GM12864 (cell line): ENCODE measurements at places on chromosomes 2 and 18.

DNA sequence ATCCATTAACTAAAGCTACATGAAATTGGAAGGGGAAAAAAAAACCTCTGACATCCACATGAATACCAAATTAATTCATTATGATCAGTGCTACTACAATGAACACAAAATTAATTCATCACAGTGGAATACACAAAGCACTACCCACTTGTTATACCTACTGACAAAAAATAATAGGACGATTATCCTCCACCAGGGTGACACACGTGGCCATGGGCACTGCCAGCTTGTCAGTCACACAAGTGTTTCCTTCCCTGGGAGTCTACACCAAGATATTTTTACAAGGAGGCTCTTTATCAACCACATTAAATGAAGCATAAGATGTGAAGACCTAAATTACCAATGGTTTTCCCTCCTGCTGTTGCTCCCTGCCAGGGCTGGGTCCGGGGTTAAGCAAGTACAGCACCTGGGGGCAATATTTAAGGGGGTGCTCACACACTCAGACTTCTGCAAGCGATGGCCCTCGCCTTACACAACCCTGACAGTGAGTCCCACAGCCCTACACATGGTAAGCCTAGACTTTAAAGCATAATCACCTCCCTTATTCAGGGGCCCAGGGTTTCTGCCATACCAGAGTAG, 90.1 kb downstream of the TCF4 start:
- DNase-seq = no peak

DNA sequence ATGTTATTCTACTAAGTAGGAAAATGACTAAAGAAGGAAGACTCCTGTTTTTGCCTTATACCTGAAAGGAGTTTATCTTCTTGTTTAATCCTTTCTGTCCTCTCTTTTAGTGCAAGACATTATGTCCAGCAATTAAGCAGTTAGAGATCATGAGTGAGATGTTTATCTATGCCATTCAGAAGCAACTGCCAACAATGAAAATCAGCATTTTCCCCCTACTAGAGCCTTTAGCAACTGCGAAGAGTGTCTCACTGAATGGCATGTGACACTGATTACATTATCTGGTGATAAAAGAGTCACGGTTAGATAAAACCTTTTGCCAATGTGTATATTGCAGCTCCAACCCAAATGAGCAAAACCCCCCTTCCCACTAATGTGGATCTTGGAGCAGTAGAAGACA, 357.7 kb upstream of the SYT4 start:
- no peak for DNase-seq

DNA sequence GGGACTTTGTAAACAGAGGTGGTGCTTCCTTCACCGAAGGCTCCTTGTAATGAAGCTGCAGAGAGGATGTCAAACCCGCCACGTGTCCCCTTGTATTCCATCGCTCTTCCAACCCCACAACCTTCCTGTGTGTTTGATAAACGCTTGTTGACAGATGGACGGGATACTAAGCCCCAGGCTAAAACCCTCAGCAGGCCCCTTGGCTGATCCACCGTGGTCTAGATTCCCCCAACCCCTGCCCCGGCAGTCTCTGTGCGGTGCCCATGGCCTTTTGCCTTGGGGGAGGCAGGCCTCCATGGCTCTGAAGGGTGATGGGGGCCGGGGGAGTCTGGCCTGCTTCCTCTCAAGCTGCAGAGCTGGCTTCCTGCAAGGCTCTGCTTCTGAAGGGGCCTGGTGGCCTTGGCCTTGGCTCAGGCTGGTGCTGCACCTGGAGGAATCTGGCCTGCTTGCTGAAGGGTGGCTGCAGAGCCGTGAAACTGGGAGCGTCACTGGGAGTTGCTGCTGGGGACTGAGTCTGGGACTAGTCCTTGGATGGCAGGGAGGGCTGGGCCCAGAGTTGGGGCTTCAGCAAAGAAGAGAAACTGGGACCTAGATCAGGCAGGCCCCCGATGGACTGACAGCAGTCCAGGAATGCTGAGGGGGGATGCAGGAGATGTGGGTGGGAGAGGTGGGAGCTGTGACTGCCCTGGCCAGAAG, 9.6 kb upstream of the NTSR2 start:
- no peak for DNase-seq

GRCh38 chr18:31679133-31679742, 5.1 kb downstream of the B4GALT6 start:
- DNase-seq = no peak

GRCh38 chr18:79738581-79739439, 58.9 kb upstream of the KCNG2 start:
- no peak for DNase-seq

- no peak for DNase-seq
Measured at GRCh38 chr2:141554810-141555209, 576.0 kb downstream of the LRP1B start.

- DNase-seq = no peak
Measured at GRCh38 chr2:172119089-172119488, 16.4 kb upstream of the DLX2 start.

GRCh38 chr2:208358758-208359631, 47.6 kb upstream of the PTH2R start:
- no peak for DNase-seq

DNA sequence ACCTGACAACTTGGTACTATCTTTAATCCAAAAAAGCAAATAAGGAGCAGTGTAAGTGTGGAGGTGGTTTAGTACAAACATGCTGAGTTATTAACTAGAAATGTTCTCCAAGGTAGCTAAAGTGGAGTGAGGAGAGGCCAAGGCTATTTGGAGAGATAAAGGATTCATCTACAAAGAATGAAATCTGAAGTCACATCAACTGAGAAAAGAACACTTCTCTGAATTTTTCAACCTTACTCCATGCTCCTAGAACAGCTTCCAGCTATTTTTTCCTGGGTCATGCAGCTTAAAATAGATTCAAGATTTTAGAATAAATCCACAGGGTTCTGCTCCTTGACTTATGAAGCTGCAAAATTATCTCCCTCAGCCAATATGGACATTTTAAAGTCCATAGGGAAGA, 18.7 kb downstream of the IMMT start:
- DNase-seq = no peak

- no peak for DNase-seq
Measured at GRCh38 chr2:155377931-155378444, 679.5 kb downstream of the KCNJ3 start.

DNA sequence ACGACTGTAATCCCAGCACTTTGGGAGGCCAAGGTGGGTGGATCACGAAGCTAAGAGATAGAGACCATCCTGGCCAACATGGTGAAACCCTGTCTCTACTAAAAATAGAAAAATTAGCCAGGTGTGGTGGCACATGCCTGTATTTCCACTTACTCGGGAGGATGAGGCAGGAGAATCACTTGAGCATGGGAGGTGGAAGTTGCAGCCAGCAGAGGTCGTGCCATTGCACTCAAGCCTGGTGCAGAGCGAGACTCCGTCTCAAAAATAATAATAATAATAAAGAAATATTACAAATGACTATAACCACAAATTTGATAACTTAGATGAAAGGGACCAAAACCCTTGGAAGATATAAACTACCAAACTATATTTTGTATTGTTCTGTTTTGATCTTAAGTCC, 226.3 kb upstream of the GULP1 start:
- DNase-seq = no peak

DNA sequence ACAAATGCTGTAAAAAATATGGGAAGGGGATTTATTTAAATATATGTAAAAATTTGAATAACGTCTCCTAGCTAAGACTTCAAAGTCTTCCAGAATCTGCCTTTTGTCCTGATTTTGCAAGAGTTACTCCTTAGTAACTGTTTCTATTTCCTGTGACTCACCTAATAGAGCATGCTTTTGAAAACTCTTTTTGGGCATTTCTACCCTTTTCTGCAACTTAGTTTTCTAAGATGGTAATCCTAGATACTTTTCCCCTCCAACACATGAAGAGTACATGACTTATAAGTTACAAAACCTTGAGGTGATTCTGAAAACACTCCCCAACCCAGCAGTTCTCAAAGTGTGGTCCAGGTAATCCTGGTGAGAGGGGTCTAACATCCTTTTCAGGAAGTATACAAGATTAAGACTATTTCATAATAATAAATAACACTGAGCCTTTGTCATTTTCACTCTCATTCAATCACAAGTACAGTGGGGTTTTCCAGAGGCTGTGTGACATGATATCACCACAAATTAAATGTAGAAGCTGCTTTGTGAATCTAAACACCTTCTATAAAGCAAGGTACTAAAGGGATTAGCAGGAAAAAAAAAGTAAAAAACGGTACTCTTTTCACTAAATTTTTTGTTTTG, 31.9 kb downstream of the PPP4R3B start:
- DNase-seq = no peak

DNA sequence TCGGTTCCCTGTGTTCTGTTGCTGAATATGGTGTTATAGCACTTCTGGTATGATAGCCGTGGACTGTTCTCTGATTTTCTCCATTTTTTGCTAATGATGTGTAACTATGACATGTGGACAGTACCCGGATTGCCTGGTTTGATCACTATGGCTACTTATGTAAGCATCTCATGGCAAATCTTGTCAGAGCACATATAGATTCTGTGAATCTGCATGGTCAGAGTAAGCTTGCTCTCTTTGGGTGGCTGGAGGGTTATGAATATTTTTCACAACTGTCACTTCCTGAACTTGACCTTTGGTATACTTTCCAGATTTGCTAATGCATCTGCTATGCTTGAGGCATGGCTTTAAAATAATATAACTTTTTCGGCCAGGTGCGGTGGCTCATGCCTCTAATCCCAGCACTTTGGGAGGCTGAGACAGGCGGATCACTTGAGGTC, 36.8 kb upstream of the ATP8B1 start:
- no peak for DNase-seq

DNA sequence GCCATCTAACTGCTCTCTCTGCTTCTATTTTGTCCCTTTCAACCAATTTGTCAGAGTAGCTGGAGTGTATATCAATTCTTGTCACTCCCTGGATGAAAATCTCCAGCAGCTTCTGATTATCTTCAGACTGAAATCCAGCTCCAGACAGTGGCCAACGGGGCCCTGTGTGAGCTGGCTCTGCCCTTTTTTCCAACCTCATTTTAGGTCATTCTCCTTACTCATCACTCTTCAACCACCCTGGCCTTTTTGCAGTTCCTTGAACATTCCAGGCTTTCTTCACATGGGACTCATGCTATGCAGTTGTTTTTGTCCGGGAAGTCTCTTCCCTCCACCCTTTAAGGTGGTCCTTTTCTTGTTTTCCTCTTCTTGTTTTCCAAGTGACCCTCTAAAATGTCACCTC, 15.4 kb upstream of the FAP start:
- no peak for DNase-seq

DNA sequence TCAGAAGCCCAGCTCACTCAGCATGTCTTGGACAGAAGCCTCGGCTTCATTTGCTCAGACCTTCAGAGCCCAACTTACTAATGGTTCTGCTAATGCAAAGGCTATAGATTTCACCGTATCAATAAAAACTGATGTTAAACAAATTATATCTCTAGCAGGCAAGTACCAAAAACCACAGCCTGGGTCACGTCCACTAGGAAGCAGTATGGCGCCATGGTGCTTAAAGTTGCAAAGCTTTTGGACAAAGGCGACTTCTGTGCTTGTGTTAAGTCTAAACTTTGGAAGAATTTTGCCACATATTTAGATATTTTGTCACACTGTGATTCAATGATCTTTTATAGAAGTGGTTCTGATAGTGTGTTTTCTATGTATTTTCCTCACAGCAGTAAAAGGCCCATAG, 276.8 kb upstream of the PARD3B start:
- DNase-seq = no peak

GRCh38 chr2:225532096-225532495, 132.6 kb downstream of the NYAP2 start:
- DNase-seq = no peak
